ENCODE measurements at places on chromosomes 5 and 9. TPM values are rescaled to one million over a fixed set of nuclear protein-coding genes. Genes with fewer than 3 reads are reported as not detected.

SEC61B gene
- total RNA-seq, result 39.6 TPM

- no peaks in the 10 kb centered on the region for H3K36me3 ChIP-seq
- no peak overlapping the region for H3K27ac ChIP-seq
- no peak for DNase-seq
- H3K4me1 ChIP-seq, result peaks cover 7% of the 10 kb centered on the region
- no peaks in the 10 kb centered on the region for H3K27me3 ChIP-seq
- no peak overlapping the region for H3K4me3 ChIP-seq
Observed at GRCh38 chr9:86185872-86186271, 73.6 kb downstream of the C9orf153 start.

- no peaks in the 10 kb centered on the region for H3K27me3 ChIP-seq
- no peak overlapping the region for H3K4me3 ChIP-seq
- H3K27ac ChIP-seq, result no peak overlapping the region
Observed at GRCh38 chr5:94793113-94793815, 174.8 kb downstream of the SLF1 start.

- H3K27me3 ChIP-seq, result no peaks in the 10 kb centered on the region
- H3K4me1 ChIP-seq, result peaks cover 20% of the 10 kb centered on the region
- no peaks in the 10 kb centered on the region for H3K36me3 ChIP-seq
Observed at GRCh38 chr5:172544371-172545095, 90.2 kb upstream of the SH3PXD2B start.

GRCh38 chr9:36744678-36745077 is 172.0 kb downstream of the MELK start:
- peaks cover 6% of the 10 kb centered on the region for H3K4me1 ChIP-seq
- no peak for DNase-seq
- peaks cover 14% of the 10 kb centered on the region for H3K27me3 ChIP-seq
- no peak overlapping the region for H3K27ac ChIP-seq
- no peak overlapping the region for H3K4me3 ChIP-seq

GRCh38 chr5:57845025-57845424 is 362.4 kb upstream of the ACTBL2 start:
- H3K27ac ChIP-seq, result no peak overlapping the region
- H3K36me3 ChIP-seq, result no peaks in the 10 kb centered on the region
- no peak overlapping the region for H3K4me3 ChIP-seq
- H3K4me1 ChIP-seq, result no peaks in the 10 kb centered on the region
